ENCODE measurements at places on chromosomes 16 and 17. TPM values are rescaled to one million over a fixed set of nuclear protein-coding genes. Genes with fewer than 3 reads are reported as not detected.

The RAD51C gene
- 8.3 TPM for total RNA-seq

The MSLN gene
- total RNA-seq, result 0.17 TPM

The APPBP2 gene
- total RNA-seq, result 39.0 TPM

The TNK1 gene
- total RNA-seq, result 2.3 TPM

The ATF7IP2 gene
- 9.9 TPM for total RNA-seq
